Stimulated activated CD4-positive, alpha-beta T cell treated with anti-CD3 and anti-CD28 coated beads, Interleukin-15, amount 100 ng/mL, for 48 hours (primary cell): ENCODE measurements at places on chromosomes 5 and 9.

DNA sequence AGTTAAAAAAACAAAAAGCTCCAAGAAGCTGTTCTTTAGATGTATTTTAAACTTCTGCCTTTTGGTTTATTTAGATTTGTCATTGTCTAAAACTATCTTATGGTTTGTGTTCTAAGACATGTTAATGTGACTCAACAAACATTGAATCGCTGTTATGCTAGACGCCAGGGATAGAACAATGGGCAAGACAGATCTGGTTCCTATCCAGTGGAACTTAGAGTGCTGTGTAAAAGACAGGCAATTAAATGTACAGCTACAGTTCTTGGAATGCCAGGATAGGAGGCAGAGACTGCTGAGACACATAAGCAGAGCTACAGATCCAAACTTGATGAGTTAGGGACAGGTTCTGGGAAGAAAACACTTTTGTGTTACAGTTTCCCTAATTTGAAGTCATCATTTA, 22.4 kb downstream of the LYRM7 start:
- DNase-seq = no peak

- no peak for DNase-seq
These were observed 176.6 kb upstream of the KCNN2 start for GRCh38 chr5:114185274-114185673.

DNA sequence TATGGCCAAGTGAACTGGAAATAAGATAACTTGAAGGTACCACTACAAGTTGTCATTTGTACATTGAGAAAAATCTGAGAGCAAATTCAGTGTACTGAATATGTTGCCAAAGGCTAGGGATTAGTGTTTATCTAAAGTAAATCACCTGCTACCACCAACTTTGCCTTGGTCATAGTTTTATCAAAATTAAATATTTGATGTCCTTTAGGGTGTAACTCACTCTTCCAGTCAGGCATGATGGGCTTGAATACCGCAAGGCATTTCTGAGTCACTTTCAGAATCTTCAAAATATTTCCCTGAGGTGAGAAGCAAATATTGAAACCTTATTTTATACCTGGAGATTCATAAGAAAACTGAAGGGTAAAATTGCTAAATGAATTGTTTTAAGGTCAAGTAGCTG, 1338.6 kb upstream of the ACO1 start:
- no peak for DNase-seq

GRCh38 chr9:114735704-114736103, 53.7 kb upstream of the TEX48 start:
- no peak for DNase-seq

DNA sequence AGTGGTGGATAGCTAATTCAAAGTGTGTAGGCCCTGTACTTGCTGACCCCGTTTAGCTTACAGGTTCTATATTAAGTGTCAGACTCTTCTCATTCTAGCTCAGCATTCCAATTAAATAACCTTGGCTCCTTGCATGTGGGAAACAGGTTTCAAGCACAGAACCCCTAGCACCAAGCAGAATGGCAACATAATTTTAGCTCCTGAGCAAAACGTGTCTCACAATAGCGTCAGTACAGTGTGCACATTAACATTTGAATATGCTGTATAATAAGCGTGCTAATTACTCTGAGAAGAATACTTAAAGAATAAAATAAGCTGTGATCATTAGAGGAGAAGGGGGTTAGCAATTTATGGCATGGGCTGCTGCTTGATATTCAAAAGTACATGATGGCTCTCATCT, 21.0 kb upstream of the ANP32B start:
- DNase-seq = no peak

DNA sequence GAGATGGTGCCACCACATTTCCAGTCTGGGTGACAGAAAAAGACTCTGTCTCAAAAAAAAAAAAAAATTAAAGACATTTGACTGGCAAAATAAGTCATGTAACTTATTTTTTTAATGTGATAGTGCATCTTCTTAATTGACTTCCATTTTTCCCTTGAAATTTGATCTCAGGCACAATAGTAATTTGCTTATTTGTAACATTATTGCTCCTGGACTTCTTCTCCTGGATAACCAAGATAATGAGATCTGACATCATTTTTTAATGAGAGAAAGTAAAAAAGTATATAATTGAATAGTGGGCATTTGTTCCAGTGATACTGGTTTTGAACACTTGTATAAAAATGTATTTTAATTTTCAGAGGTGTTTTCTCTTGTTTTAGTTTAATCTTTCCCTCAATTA, 3.5 kb downstream of the ARHGEF28 start:
- DNase-seq = no peak

GRCh38 chr9:93010704-93011103, 47.8 kb upstream of the SUSD3 start:
- no peak for DNase-seq

- no peak for DNase-seq
These were observed 488.1 kb upstream of the PAPPA start for GRCh38 chr9:115665519-115665918.

- no peak for DNase-seq
These were observed 61.2 kb downstream of the ZNF366 start for GRCh38 chr5:72445969-72446368.

- DNase-seq = no peak
These were observed 20.8 kb downstream of the CKMT2 start for GRCh38 chr5:81253875-81254274.

DNA sequence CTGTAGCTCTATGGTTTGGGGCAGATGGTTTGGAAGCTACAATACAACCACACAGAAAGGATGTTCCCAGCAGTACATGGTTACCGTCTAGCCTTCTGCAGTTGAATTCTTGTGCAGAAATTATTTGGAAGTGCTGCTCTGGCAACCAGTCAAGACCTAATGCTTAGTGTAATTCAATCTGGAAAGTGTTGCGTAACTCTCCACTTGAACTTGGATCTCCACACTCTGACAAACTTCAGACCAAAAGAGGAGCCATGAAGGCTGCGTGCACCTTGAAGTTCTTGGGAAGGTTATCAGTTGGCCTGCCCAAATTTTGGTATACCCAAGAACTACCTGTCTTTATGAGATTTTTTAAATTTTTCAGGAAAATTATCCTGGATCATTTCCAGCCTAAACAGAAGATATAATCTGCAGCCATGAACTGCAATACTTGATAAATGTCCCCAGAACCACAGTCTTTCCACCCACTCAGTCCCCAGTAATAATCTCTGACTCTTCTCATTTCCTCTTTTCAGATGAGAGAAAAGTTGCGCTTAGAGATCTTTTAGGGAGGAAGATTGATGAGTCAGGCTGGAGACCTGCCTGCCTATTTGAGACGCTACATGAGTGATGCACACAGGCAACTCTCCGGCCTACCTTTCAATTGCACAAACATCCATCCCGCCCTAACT, 159.9 kb downstream of the FANCC start:
- no peak for DNase-seq

GRCh38 chr5:34690301-34690700, 34.2 kb downstream of the RAI14 start:
- no peak for DNase-seq

GRCh38 chr5:602466-603035, 9.6 kb upstream of the CEP72 start:
- no peak for DNase-seq

- DNase-seq = no peak
These were observed 13.5 kb downstream of the FBP1 start for GRCh38 chr9:94625835-94626234.

GRCh38 chr9:2662496-2662895, 40.9 kb downstream of the VLDLR start:
- no peak for DNase-seq

GRCh38 chr5:141835928-141836670, 42.1 kb downstream of the PCDH1 start:
- DNase-seq = no peak

- DNase-seq = no peak
These were observed 39.3 kb downstream of the UBE2R2 start for GRCh38 chr9:33856247-33856646.

- no peak for DNase-seq
These were observed 54.8 kb upstream of the ADAMTS2 start for GRCh38 chr5:179400020-179400419.

DNA sequence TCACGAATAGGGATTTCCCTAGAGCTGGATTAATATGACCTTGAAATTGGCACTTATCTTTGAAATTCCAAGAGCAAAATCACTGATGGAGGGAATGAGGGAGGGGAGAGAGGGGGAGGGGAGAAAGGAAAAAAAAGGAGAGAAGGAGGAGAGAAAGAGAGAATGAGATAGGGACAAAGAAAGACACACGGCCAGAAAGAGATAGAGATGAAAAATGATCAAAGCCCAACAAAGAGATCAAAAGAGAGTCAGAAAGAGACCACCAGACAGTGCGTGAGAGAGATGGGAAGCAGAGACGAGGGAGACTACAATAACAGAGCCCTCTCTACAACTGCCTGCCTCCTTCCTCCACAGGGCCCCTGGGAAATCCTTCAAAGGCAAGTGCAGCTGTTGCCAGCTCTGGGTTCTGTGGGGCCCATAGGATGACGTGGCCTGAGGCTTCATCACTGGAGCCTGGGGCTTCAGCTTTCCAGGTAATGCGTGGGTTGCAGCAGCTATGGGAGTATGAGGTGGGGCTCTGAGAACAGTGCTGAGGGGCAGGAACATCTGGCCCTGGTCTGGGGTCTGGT, 58.3 kb upstream of the SHB start:
- no peak for DNase-seq

- no peak for DNase-seq
These were observed 318.9 kb upstream of the RIOK2 start for GRCh38 chr5:97501965-97502305.

DNA sequence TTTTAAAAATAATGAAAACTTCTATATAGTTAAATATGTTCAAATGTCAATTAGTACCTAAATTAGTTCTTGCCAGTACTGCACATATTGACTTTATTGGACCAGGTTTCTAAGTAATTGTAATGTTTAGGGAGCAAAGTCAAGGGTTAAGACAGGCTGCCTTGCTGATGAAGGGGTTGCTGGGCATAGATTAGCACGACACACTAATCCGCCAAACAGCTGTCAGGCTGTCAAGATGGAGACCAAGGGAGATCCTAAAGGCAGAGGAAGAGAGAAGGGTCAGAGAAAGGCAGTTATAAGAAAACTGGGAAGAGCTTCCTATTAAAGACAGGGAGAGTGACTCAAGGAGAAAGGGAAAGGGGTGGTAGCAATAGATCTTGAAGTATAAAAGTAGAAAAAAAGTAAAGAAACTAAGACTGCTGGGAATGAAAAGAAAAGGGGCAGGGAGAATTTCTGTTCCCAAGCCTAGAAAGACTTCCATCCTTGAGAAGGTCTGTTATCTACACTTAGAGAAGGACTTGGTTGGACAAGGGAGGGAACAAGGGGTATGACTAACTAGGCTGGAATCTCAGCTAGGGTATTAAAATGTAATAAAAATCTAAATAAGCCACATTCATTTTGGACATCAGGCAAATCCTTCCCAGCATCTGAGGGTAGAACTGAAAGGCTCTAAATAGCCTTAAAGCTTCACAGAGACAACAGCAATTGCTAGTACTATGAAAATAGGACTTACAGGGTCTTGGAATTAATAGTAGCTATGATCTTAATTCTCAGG, 188.7 kb downstream of the FBXL17 start:
- no peak for DNase-seq

GRCh38 chr9:92501671-92502393, 19.5 kb upstream of the ASPN start:
- peak; percentile 2 for DNase-seq

DNA sequence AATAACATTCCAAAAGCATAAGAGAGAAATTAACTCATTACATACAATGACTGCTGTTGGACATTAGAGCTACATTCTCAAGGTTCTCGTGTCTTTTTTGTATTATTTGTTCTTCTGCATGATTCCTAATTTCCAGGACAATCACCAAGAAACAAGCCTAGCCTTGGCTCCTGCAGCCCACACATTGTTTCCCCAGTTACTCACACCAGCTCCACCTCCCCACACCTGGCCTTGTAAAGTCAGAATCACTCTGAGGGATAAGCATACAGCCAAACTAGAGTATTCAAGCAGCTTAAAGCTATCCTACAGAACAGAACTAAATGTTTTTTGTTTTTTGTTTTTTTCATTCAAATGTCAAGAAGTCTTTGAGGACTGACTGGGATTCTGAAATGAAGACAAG, 189.2 kb downstream of the HINT1 start:
- no peak for DNase-seq

- DNase-seq = no peak
These were observed 276.6 kb upstream of the MVB12B start for GRCh38 chr9:126049896-126050604.

- DNase-seq = peak; percentile 85
These were observed at the start of gene B4GALT7 for GRCh38 chr5:177599731-177600507. Gene B4GALT7, plus strand, starts transcription at chr5:177600132. Its CDS starts 79 bp downstream, at chr5:177600211.

DNA sequence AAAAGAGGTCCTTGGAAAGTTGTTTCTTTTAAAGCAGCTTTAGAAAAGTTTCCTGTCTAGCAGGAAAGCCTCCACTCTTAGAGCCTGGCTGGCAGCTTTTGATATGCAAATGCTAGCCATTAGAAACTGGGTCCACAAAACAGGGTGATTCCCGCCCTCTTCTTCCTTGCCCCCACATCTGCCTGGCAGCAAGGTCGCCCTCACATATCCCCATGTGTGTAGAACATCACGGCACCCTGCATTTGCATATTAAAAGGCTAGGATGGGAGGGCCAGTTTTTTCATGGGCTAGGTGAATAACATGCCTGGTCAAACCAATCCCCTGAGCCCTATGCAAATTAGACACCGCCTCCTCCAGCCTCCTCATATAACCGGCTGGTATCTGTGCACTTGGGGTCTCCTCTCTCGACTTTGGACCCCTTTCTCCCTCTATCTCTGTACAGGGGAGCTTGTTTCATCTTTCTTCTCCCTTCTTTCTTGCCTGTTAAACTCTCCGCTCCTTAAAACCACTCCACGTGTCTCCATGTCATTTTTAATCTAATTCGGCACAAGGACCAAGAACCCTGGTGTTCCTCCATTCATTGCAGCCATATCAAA, 426.8 kb upstream of the CTNND2 start:
- no peak for DNase-seq

- DNase-seq = no peak
These were observed 25.1 kb downstream of the ACSL6 start for GRCh38 chr5:131986161-131986912.

GRCh38 chr5:140349244-140349643, 2.8 kb upstream of the HBEGF start:
- DNase-seq = no peak

GRCh38 chr9:92563116-92564100, 27.6 kb upstream of the ECM2 start:
- no peak for DNase-seq

DNA sequence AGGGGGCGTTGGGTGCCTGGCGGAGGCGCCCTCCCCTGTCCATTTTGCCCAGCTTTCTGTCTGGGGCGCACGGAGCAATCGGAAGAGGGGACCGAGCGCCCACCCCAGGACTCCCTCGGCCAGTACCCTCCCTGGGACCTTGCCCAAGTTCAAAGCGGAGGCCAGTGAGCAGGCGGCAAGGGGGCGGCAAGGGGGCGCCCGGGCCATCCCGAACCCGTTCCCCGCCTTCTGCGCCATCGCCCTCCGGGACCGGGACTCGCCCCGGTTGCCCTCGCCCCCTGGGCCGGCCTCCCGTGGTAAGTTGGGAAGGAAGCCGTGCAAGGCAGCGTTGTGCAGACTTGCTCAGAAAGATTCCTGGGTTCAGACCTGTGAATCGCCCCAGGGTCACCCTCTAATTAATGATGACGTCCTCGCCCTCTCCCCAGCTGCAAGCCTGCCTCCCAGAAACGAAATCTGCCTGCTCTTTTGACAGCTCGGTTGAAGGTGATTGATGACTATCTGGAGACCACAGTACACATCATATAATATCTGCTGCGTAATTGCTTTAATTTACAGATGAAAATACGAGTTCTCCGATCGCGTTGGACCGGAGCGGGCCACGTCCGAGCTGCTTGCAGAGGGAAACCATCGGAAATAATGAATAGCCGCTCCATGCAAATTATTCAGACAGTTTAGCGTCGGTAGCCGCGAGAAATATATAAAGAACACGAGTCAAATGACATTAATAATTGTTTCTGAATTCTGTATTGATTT, 1.4 kb upstream of the IRX4 start:
- no peak for DNase-seq

- no peak for DNase-seq
These were observed 824 bp downstream of the MXD3 start for GRCh38 chr5:177310757-177311391.
